ENCODE measurements at places on chromosomes 11 and 22. TPM values are rescaled to one million over a fixed set of nuclear protein-coding genes. Genes with fewer than 3 reads are reported as not detected.

Gene PARVG
- total RNA-seq = 0.90 TPM

Gene ASPHD2
- 14.5 TPM for total RNA-seq

Gene SCO2
- total RNA-seq = 1.1 TPM

Gene ESAM
- 490 TPM for total RNA-seq

Gene B4GALNT4
- 14.9 TPM for total RNA-seq

- no peak for DNase-seq
These were observed 9.4 kb downstream of the GSTP1 start for GRCh38 chr11:67592880-67593564.

DNA sequence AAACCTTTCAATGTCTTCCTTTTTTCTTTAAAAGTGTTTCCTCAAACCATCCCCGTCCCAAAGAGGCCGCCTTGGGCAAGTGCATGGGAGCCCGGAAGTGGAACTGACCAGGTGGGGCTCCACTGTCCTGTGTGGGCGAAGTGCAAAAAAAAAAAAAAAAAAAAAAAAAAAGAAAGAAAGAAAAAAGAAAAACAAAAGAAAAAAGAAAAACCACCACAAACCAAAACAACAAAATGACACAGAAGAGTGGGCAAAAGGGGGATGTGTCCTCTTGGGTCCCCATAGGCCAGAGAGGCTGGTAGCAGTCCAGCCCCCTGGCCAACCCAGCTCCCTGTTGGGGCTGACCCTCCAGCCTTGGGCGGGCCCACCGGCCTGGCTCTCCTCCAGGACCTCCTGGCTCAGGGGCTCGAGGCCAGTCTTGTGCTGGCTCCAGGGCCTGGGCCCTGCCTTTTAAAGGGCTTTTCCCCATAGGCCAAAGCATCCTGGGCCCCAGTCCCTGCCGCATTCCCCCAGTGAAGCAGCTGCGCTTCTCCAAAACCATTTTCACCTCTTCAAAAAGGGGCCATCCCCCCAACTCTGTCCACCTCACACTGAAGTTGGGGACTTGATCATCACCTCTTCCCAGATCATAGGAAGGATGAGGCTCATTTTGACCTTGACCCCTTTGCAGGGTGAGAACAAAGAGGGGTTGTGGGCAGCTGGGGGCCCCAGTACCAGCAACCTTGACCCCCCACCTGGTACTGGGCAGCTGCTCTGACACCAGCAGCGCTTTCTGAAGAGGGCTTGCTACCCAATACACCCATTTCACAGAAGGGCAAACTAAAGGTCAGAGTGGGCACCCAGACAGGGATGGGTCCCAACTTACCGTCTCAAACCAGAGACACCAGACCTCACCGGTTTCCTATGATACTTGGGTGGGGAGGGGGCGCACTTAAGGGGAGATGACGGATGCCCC, 9.4 kb downstream of the CBX6 start:
- no peak for DNase-seq

DNA sequence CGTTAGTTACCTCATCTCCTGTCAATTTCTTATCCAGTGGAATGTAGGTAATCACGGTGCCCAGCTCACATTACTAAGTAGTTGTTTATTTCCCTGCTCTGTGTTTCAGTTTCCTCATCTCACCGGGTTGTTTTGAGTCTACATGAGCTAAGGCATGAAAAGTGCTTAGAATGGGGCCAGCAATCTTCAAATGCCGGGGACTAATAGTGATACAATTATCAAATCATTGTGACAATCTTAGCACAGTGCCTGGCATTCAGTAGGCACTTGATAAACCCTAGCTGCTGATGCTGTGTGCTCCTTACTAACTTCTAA, 53.3 kb upstream of the CD5 start:
- no peak for DNase-seq

DNA sequence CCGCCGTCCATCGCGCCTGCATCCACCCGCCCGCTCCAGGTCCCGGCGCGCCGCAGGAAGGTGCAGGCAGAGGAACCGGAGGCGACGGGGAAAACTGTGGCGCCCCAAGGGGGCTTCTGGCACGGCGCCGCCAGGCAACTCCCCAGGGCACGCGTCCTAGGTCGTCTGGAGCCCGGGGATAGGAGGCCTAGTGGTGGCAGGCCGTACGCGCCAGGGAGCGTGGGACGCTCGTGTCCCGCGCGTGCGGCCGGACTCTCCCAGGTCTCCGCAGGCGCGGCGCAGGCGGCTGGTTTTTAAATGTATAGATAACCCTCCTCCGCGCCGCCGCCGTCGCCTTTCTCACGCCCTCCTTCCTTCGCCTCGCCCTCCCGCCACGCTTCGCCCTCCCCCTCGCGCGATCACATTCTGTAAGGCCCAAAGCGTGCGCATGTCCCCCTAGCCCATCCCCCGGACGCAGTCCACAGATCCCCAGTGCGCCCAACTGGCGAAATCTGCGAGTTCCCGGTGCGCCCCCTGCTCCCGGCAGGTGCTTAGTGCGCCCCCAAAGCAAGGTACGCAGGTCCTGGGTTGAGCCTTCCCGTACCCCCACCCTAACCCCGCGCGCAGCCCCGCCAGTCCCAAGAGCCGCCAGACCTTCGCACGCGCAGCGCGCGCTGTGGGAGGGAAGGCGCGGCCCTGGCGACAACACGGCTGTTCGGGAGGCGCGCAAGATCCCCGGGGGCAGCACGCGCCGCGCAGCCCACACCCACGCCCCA, at the start of gene ASCL2:
TSS of gene ASCL2 (minus strand) at position 267 of the 755 bp plus-strand sequence. CDS start at position 11, 256 bp downstream.
- DNase-seq = peak; percentile 4

GRCh38 chr11:100467821-100468508, 219.1 kb upstream of the ARHGAP42 start:
- DNase-seq = no peak

- no peak for DNase-seq
These were observed 115.9 kb upstream of the CRYBB3 start for GRCh38 chr22:25083807-25084200.
